ENCODE measurements at places on chromosomes 5 and 9. TPM values are rescaled to one million over a fixed set of nuclear protein-coding genes. Genes with fewer than 3 reads are reported as not detected.

ARHGEF37 gene
- total RNA-seq: 13.5 TPM

KLF9 gene
- total RNA-seq: 76.9 TPM

IRGM gene
- 0.24 TPM for total RNA-seq

OLFML2A gene
- 22.3 TPM for total RNA-seq

FBP2 gene
- total RNA-seq: not detected

MPDZ gene
- 31.3 TPM for total RNA-seq

PCDHGA5 gene
- total RNA-seq: 2.8 TPM

SLC6A3 gene
- 0.12 TPM for total RNA-seq

GRCh38 chr9:29297592-29297991 is 1724.3 kb upstream of the C9orf72 start:
- no peaks in the 10 kb centered on the region for H3K4me1 ChIP-seq
- no peak for DNase-seq
- H3K27ac ChIP-seq: no peak overlapping the region
- no peak overlapping the region for H3K4me3 ChIP-seq

GRCh38 chr5:96648593-96648992 is 13.6 kb upstream of the CAST start:
- no peak overlapping the region for H3K27ac ChIP-seq
- H3K4me3 ChIP-seq: no peak overlapping the region
- H3K36me3 ChIP-seq: no peaks in the 10 kb centered on the region
- no peak for DNase-seq
- H3K27me3 ChIP-seq: no peaks in the 10 kb centered on the region
- H3K4me1 ChIP-seq: peaks cover 31% of the 10 kb centered on the region

- H3K27me3 ChIP-seq: no peaks in the 10 kb centered on the region
- peaks cover 37% of the 10 kb centered on the region for H3K4me1 ChIP-seq
- no peak for DNase-seq
- H3K36me3 ChIP-seq: peaks cover 7% of the 10 kb centered on the region
These were observed at the start of gene ERAP2 for GRCh38 chr5:96876292-96876850. ERAP2 (plus strand) TSS chr5:96876500; CDS start chr5:96879686, 3,186 bp downstream.

DNA sequence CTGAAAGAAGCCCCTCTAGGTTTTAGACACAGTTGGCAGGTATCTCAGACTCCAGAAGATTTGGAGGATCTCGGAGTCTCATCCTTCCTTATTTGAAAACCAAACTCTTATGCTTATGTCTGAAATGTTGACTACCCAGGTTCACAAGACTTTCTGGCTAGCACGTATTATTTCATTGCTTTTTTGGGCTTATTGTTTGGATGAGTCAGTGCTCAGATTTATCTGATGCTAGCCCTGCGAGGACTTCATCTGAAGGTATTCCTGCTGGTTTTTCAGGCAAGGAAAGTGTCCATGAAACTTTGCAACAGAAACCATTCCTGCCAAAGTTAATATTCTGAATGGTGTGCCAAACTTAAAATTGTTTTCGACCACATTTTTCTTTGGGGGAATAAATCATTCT is 8.5 kb downstream of the OSTF1 start:
- no peaks in the 10 kb centered on the region for H3K36me3 ChIP-seq
- no peak overlapping the region for H3K27ac ChIP-seq
- DNase-seq: no peak
- H3K4me1 ChIP-seq: peaks cover 66% of the 10 kb centered on the region

- DNase-seq: peak; percentile 80
- no peaks in the 10 kb centered on the region for H3K27me3 ChIP-seq
- no peak overlapping the region for H3K4me3 ChIP-seq
- peaks cover 3% of the 10 kb centered on the region for H3K36me3 ChIP-seq
- H3K4me1 ChIP-seq: peaks cover 39% of the 10 kb centered on the region
- H3K27ac ChIP-seq: no peak overlapping the region
These were observed 10.7 kb downstream of the SLC35A4 start for GRCh38 chr5:140575309-140575708.

DNA sequence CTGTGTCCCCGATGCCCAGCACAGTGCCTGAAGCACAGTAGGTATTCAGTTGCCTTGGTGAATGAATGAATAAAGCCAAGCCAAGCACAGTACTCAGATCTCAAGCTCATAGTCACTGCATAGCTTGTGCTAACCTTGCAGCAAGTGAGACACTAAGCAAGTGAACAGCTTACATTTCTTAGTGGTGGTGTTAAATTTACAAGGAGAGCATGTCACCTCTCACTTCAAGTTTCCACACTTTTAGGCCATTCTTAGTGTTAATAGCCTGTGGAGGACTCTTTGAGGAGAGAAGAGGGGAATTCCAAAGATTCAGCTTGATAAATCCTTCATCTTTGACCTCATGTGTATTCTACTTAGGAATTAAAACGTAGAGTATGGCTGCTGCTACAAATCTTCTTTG is 104.7 kb downstream of the C9orf152 start:
- H3K4me1 ChIP-seq: peaks cover 58% of the 10 kb centered on the region
- H3K36me3 ChIP-seq: no peaks in the 10 kb centered on the region
- peak overlapping the region; percentile 22 for H3K27ac ChIP-seq

DNA sequence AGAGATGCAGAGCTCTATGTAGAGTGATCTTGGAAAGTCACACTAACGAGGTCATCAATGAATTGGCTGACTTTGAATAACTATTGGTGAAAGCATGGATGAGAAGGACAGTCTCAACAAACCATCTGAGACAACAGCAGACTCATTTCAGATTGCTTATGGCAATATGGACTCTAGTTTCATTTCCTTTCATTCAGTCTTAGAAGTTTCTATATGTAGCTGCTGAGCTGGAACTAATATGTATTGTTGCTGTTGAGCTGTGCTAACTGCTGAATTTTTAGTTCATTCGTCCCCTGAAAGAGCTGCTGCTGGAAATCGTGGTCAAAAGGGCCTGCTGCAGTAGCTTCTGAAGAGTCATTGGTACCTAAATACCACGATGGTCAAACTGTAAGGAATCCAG is 31.3 kb downstream of the TNFSF15 start:
- no peaks in the 10 kb centered on the region for H3K27me3 ChIP-seq
- DNase-seq: no peak
- no peaks in the 10 kb centered on the region for H3K36me3 ChIP-seq
- H3K4me1 ChIP-seq: no peaks in the 10 kb centered on the region
- no peak overlapping the region for H3K4me3 ChIP-seq

DNA sequence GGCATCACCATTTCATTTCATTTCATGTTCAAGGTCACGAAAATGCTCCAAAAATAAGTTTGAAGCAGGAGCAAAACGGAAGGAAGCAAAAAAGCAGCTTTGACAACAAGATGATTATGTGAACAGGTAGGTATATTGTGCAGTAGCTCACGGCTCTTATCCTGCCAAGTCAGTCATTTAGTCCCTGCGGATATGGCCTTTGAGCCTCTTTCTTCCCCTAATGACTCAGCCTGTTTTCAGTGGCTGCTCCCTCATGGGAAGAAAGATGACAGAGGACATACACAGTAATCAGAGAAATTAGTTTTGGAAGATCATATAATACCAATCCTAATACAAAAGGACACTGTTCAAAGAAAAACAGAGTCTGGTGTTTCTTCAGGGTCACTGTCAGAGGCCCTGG is 155.8 kb upstream of the GRAMD2B start:
- no peak overlapping the region for H3K4me3 ChIP-seq
- no peaks in the 10 kb centered on the region for H3K36me3 ChIP-seq
- no peaks in the 10 kb centered on the region for H3K27me3 ChIP-seq
- DNase-seq: no peak
- H3K4me1 ChIP-seq: no peaks in the 10 kb centered on the region
- H3K27ac ChIP-seq: no peak overlapping the region

- H3K27ac ChIP-seq: no peak overlapping the region
- no peaks in the 10 kb centered on the region for H3K36me3 ChIP-seq
- H3K4me3 ChIP-seq: no peak overlapping the region
- no peaks in the 10 kb centered on the region for H3K27me3 ChIP-seq
- H3K4me1 ChIP-seq: peaks cover 11% of the 10 kb centered on the region
These were observed 7.7 kb downstream of the LHFPL2 start for GRCh38 chr5:78640662-78641474.

DNA sequence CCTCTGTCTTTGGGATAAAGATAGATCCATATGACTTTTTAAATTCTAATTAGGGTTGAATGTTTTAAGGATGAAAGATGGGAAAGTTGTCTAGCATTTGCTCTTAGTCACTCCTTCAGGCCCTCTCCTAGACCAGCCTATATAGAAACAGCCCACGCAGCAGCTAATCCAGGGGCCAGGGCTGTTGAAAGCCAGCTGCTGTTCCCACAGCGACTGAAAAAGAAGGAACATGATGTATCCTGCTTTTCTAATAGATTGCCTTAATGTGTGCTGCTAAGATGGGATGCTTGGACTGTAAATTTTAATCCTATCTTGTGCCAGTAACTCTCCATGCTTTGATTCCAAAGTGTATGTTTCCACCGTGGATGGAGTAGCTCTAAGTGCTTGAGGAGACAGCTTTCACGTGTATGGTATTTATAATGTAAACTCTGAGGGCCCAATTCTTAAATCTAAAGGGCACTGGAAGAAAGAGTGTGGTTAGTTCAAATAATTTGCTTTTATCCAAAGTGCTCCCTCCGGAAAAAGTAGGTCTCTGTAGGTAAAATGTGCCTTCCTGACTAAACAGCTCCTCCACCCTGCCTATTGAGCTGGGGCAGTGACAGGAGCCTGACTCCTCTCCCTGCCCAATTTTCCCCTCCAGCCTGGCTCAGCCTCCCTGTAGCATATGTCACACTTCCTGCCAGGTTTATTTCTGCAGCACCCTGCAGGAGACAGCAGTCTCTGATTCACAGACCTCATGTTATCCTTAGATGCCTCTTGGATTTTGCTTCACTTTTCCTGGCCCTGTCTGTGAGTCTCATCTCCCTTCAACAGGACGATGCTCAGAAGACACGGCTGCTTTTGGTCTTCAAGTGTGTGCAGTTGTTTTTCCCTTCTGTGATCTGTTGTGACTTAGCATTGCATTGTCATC is 33.2 kb downstream of the SLC36A1 start:
- DNase-seq: no peak
- H3K36me3 ChIP-seq: peaks cover 32% of the 10 kb centered on the region
- H3K4me1 ChIP-seq: no peaks in the 10 kb centered on the region
- no peaks in the 10 kb centered on the region for H3K27me3 ChIP-seq
- H3K4me3 ChIP-seq: no peak overlapping the region

DNA sequence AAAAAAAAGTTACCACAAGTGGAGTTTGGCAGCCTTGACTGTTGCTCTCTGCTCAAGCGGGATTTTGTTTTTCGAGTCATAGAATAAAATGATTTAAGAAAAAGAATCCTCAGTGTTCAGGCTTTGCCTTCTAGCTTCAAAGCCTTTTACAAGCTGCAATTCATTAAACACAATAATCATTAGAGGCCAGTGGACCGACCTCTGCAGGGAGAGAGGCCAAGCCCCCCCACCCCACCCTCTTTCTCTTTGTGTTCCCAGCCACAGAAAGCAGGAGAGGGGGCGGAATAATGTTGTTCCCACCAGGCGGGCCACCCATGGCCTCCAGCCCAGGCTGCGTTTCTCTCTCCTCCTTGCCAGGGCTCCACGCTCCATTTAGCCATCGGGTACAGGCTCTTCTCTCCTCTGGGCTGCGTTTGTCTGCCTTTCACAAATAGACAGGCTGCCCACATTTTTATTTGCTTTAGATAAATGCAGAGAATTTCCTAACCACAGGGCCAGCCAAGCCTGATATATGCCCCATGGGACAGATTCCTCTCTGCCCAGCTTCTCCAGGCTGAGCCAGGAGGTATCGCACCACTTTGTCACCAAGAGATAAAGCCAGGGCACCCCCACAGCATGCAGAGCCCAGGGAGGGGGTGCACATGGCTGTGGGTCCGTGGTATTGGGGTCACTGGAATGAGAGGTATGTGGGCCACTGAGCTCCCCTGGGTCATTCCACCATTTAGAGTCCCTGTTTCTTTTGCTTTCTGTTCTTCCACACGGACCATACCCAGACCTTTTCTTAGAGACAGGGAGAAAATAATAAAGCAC is 318.8 kb downstream of the PIK3R1 start:
- no peak overlapping the region for H3K4me3 ChIP-seq
- no peak overlapping the region for H3K27ac ChIP-seq
- H3K27me3 ChIP-seq: no peaks in the 10 kb centered on the region
- no peaks in the 10 kb centered on the region for H3K36me3 ChIP-seq
- peaks cover 15% of the 10 kb centered on the region for H3K4me1 ChIP-seq

DNA sequence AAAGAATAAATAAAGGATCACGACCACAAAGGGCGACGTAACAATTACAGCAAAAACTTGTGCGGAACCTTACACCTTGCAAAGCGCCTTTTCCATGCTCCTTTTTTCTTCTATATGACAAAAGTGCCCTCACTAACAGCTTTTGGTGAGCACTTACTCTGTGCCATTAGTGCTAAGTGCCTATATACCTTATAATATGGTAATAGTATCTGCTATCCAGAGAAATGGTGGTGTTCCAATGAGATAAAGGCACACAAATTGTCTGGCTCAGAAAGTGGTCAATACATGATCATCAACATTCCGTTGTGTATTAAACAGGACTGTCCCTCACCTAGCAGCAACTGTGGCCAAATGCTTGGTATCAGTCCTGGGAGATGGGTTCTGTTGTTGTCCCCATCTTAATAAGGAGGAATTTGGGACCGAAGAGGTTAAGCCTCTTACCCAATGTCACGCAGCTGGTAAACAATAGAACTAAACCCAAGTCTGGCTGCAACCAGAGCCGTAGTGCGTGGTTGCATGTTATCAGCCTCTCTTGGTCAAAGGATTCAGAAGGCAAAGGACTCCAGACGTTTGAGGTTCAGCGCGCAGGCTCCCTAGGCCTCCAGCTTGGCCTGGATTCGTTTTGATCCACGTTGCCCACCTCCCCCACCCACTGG is 564 bp upstream of the TOR2A start:
- no peak for DNase-seq
- peak overlapping the region; percentile 98 for H3K27ac ChIP-seq
- H3K27me3 ChIP-seq: no peaks in the 10 kb centered on the region
- peaks cover 50% of the 10 kb centered on the region for H3K36me3 ChIP-seq

- H3K4me3 ChIP-seq: peak overlapping the region; percentile 73
- H3K27me3 ChIP-seq: no peaks in the 10 kb centered on the region
- H3K36me3 ChIP-seq: no peaks in the 10 kb centered on the region
These were observed 866 bp downstream of the SLC22A5 start for GRCh38 chr5:132370181-132370970.

DNA sequence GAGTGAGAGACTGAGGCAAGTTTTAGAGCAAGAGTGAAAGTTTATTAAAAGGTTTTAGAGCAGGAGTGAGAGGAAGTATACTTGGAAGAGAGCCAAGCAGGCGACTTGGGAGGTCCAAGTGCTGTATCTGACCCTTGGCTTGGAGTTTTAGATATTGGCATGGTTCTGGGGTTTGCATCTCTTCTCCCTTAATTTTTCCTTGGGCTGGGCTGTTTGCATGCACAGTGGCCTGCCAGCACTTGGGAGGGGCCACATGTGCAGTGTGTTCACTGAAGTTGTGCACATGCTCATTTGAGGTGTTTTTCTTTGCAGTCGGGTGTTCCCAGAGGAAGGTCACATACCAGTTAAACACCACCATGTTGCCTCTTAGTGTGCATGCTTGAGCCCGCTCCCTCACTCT is 464.1 kb downstream of the DMRT2 start:
- no peaks in the 10 kb centered on the region for H3K27me3 ChIP-seq
- H3K4me3 ChIP-seq: no peak overlapping the region
- no peaks in the 10 kb centered on the region for H3K4me1 ChIP-seq

DNA sequence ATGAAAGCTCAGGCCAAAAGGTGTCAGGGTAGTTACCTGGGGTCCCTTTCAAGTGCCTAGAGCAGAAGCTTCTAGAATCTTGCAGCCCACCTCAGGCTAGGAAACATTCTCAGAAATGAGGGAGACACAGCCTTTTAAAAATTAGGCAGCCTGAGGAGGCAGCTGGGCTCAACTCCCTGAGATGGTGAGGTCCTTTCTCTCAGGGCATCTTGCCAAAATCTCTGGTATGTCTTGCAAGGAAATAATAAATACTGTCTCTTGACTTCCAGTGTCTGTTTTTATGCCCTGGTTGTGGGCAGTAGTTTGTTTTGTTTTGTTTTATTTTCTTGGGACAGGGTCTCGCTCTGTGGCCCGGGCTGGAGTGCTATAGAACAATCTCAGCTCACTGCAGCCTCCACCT is 100.9 kb upstream of the APC start:
- peaks cover 5% of the 10 kb centered on the region for H3K4me1 ChIP-seq
- H3K36me3 ChIP-seq: no peaks in the 10 kb centered on the region
- no peak overlapping the region for H3K4me3 ChIP-seq
- no peak overlapping the region for H3K27ac ChIP-seq

Data from lower lobe of right lung (tissue), 2 donors.